NCI-H1436 treated with DMSO at 0.1 percent for 48 hours (cell line): ENCODE measurements at places on chromosomes 2 and 18.

- no peak for DNase-seq
Measured at GRCh38 chr2:115443539-115444185, 1001.2 kb downstream of the DPP10 start.

GRCh38 chr2:175356901-175357300, 175.4 kb upstream of the ATP5MC3 start:
- no peak for DNase-seq

GRCh38 chr2:8252997-8253694, 428.7 kb upstream of the ID2 start:
- DNase-seq, result no peak

GRCh38 chr2:149329068-149329467, 1.3 kb upstream of the LYPD6 start:
- DNase-seq, result no peak

GRCh38 chr2:69770193-69770702, 28.3 kb downstream of the ANXA4 start:
- no peak for DNase-seq

DNA sequence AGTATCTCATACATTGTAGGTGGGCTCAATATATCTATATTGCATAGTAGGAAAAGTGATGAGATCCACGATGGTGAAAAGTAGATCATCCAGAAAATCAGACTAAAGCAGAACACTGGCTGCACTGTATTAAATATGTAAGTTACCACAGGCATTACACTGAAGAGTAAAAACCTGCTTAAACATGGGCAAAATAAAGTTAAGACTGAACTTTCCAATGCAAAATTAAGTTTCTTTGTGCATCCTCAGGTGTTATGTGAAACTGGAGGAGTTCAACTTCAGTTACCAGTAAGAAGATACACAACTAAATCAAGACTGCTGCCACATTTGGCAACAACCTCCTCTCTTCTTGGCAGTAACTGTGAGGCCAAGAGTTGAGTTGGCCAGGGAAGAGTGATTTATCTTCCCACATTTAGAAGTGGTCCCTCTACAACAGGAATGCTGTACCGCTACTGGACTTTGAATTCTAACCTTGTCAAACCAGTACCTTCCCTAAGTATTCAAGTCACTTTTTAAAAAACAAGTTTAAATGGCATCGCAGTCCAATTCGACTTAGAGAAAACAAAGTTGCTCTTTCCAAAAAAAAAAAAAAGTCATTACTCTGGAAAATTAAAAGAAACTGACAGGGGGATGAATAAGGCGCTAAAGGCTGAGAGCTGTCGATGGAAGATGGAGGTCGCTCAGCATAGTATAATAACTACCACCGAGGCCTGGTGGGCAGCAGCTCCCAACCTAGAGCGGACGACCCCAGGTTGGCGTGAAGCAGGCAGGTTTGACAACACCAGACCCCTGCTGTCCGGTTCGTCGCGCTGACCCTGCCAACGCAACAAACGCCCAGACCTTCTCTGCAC, 1.1 kb downstream of the MAP4K3 start:
- no peak for DNase-seq

DNA sequence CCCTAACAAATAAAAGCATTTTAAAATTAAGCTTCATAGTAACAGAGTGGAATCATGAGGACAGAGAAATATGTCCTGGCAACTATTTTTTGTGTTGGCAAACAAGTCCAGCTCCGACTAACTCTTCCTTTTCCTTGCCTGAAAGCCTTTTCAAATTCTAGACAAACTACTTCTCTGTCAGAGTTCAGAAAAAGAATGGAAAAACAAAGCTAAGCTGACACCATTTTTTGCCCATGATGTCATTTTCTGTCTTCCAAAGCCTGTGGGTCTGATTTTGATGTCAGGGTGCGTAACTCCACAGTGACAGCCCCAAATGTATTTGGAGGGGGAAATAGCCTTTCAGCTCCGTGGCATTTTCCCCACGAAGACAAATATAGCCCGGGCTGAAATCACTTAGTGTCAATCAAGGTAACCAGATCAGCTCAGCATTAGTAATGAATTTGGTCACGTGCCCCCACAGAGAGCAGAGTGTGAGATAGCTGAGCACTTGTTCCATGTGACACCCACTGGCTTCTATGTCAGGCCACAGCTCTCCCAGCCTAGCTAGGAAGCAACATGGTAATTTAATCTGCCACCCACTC, 233.0 kb upstream of the SIX2 start:
- peak; percentile 57 for DNase-seq

DNA sequence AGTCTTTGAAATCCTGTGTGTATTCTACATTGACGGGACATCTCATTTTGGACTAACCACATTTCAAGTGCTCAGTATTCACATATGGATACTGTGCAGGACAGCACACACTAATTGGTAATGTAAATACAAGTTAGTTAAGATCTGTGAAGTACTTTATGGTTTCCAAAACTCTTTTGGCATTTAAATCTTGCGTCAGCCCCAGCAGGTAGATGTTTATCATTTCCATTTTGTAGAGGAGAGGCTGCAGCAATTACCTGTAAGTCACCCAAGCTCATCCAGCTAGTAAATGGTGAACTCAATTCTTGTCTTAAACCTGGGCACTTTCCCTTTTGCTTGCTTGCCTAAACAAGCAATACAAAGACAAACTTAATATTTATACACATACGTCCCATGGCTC, 1.6 kb upstream of the NAGK start:
- no peak for DNase-seq

DNA sequence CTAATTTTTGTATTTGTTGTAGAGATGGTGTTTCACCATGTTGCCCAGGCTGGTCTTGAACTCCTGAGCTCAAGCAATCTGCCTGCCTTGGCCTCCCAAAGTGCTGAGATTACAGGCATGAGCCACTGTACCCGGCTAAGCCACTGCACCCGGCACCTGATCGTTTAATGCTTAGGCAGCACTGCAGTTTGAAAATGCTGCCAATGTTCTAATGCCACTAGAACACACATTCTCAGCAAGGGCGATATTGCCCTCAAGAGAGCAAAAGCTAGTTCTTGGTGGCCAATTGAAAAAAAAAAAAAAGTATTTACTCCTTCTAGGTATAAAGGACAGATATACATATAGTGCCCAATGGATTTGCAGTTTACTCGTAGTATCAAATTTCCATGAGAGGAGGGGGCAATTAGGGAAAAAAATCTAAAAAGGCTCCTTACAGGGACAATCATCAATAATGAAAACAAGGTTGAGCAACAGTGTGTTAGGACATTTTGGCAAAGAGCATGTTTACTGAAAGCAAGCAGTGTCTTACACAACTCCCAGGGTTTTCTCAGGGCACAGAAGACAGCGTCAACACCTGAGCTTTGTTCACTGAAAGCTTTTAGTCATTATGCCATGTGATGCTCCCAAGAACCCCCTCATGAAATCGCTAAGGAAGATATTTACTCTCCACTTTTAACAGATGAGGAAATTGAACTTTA, 199.9 kb upstream of the PKDCC start:
- no peak for DNase-seq

DNA sequence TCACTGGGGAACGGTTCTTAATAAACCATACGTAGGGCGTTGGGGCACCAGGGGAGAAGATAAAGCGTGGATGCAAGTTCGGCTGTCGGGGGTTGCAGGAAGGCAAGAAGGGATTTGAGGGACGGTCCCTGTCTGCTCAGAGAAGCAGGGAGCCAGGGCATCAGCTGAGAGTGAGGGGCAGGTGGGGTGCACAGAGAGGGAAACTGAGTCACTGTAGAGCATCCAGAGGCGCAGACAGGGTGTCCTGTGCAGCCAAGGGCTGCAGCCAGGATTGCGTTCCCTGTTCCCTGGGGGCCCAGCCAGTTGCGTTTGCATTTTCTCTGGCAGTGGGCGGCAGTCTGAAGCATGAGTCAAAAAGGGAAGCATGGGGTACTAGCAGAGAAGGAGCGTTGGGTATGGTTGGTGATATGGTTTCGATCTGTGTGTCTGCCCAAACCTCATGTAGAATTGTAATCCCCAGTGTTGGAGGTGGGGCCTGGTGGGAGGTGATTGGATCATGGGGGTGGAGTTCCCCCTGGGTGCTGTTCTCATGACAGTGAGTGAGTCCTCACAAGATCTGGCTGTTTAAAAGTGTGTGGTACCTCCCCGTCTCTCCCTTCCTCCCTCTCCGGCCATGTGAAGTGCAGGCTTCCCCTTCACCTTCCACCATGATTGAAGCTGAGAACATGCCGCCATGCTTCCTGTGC, 202.9 kb downstream of the NDUFA10 start:
- no peak for DNase-seq

GRCh38 chr2:9017411-9017810, 13.9 kb upstream of the MBOAT2 start:
- DNase-seq, result no peak

- no peak for DNase-seq
Measured at GRCh38 chr2:196244966-196245365, 73.6 kb upstream of the STK17B start.

DNA sequence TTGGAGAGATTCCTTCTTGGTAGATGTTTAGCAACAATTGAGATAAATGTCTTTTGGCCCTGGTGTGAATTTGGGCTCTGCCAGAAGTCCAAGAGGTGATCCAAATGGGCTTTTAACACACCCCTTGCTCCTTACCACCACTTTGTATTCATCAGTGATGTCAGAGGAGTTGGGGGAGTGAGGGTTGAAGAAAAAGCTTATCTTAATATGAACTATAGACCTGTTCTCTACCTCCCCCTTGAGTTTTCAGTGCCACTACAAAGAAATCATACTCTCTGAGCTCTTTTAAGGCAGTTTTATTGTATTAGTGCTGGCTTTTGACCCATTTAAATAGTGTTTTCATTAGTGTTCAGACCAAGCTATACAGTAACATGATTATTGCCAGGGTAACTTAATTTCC, 229.1 kb downstream of the PHLPP1 start:
- DNase-seq, result no peak

DNA sequence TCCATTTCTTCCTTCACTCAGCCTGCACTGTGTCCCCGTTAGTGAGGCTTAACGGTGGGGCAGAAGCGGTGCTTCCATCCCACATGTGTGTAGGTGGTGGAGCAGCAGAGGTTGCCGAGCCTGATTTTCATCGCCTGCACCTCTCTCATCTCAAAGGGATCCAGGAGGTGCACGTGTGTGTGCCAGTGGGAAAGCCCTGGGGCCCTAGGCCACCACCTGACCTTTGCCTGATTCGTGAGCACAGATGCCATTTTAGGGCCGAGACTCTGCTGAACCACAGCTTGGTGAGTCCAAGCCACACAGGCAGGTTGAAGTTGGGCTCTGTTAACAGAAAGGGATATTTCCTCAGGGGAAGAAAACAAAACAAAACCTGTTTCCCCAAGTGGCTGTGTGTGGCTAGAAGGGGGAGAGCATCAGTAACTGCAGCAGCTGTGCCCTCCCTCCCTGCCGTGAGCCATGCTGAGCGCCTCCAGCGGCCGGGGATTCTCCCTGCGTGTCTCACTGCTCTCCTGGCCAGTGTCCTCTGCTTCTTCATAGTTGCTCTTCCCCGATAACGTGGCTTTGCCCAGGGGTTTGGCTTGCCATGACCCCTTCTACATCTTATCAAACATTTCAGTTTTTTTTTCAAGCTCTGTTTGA, 81.5 kb downstream of the MAPRE2 start:
- no peak for DNase-seq

- DNase-seq, result no peak
Measured at GRCh38 chr2:160816916-160817499, 323.4 kb upstream of the RBMS1 start.

- no peak for DNase-seq
Measured at GRCh38 chr2:159637988-159638501, 21.7 kb upstream of the BAZ2B start.

GRCh38 chr2:128312411-128312810, 6.3 kb downstream of the HS6ST1 start:
- no peak for DNase-seq

- no peak for DNase-seq
Measured at GRCh38 chr2:3041246-3041645, 336.4 kb downstream of the EIPR1 start.

DNA sequence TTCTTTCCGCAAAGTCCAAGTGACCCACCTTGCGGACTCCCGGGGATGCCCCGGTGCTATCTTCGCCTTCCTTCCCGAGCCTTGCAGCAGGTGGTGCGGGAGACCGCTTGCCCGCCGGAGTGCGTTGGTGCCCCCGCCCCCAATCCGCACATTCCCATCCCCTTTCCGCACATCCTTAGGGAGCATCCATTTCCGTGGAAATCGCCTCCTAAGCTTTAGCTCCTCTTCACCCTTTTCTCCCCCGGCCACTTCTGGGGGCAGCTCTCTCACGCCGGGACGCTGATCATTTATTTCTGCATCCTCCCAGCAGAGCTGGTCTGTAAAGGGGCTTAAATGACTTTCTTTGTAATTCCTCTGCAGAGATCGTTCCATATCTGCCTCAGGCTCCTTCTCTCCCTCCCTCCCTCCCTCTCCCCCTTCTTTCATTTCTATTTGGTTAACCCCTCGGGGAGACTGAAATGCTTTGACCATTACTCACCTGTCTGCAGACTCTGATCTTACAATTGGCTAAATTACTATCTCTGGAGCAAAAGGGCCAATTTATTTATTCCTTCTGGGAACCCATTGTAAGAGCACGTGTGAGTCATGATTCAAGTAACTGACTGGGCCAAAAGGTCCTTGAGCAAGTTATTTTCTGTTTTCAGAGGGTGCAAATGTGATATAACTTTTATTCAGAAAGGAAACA, 1.3 kb upstream of the LYPD1 start:
- DNase-seq, result no peak

DNA sequence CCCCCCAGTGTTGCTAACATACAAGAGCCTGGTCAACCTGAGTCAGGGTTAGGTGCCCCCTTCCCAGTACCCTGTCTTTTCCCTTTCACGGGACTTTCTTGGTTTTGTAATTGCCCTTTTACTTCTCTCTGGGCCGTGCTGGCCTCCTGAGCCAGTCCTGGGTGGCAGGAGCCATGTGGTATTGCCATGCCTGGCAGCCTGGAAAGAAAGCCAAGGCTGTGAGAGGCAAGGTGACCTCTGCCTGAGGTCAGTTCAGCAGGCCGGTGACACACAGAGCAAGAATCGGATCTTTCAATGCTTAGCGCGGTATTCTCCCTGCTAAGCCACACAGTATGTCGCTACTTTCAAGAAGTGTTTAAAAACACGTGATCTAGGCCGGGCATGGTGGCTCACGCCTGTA, 52.3 kb downstream of the C18orf63 start:
- no peak for DNase-seq

DNA sequence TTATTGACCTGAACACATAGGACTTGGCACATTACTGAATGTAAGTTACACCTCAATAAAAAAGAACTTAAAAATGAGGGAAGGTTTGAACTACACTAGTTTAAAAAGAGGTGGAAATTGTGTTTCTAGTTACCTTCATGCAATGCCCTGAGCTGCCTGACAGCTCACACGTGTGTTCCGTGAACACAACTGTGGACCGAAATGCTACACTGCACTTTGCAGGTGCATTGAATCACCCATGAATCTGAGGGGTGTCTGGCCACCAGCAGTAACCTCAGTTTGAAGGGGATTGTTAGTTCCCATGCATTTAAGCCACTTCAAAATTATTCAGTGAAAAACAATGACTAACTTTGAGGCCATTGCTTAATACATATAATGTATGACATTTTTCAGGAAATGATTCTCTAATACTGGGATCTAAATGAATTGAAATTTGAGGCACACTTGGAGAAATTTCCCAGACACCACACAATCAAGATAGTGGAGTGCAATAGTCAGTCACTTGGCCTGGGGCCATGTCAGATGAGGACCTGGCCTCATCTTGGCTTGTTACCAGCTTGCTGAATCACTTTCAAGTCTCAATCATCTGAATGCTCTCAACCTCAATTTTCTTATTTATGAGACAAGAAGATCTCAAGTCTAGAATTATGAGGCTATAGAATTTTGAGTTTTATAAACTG, 59.3 kb downstream of the MYL12B start:
- no peak for DNase-seq
